Erythroblast (primary cell): ENCODE measurements at places on chromosomes 6 and 20.

DNA sequence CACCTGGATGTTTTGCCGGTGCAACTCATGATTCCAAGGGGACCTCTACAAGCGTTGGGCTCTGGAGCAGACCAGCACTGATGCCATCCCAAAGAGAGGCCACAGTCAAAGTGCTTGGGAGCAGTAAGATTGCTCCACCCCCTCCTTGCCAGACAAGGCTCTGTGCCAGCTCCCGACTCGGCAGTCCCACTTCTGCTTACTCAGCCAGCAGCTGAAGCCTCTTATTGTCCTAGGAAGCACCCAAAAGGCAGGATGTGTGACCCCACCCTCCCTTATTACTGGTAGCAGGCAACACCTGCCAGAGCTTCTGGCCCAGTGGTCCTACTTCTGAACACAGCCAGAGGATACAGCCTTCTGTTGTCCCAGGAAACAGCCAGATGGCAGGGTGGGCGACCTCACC is 614.2 kb downstream of the TENT5A start:
- DNase-seq: no peak

GRCh38 chr20:44358776-44359175 is 3.3 kb downstream of the HNF4A start:
- no peak for DNase-seq

DNA sequence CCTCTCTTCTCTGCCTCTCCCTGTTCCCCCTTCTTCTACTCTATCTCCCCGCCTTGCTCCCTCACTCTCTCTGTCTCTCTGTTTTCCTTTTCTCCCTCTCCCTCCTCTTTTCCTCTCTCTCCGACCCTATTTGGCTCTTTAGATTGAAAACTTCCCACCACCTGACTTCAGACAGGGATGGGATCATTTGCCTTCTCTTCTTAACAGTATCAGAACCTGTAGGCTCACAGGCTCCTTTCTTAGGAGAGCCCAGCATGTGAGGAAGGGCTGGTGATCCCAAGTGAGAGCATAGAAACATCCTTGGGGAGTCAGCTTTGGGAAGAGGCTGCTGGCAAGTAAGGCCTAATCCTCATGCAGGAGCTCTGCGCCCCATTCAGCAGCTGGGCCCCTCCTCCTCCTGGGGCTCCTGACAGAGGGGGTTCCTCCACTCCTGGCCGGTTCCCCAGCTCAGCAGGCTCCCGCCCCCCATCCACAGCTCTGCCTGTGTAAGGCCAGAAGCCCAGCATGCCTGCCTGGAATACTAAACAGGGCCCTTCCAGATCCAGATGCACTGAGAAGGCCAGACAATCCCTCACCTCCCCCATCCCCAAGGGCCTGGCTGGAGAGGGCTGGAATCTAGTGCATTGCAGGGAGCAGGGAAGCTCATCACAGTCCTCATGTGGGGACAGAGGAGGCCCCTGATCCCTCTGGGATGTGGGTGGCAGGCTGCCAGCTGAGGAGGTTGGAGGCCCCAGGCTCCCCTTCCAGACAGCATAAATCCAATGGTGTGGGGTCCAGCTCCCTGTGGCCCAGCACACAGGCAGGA is 93.4 kb downstream of the PTPRT start:
- DNase-seq: no peak

GRCh38 chr20:45920462-45921336 is 8.7 kb upstream of the PLTP start:
- DNase-seq: no peak

DNA sequence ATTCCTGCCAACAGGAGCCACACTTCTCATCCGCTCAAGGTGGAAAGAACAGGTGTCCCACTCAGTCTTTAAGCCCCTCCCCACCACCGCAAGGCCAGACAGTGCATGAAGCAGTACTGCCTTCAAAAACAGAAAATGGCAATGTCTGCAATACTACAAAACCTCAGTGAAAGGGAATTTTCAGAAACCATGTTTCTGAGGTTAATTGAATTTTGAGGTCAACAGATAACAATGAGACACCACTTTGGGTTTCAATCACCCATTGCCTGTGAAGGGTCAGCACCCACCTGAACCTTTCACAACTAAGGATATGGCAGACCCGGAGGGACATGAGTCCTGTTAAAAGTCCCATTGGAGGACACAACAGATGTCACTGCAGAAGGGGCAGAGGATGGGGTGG is 13.0 kb downstream of the ZC3H12D start:
- DNase-seq: no peak

DNA sequence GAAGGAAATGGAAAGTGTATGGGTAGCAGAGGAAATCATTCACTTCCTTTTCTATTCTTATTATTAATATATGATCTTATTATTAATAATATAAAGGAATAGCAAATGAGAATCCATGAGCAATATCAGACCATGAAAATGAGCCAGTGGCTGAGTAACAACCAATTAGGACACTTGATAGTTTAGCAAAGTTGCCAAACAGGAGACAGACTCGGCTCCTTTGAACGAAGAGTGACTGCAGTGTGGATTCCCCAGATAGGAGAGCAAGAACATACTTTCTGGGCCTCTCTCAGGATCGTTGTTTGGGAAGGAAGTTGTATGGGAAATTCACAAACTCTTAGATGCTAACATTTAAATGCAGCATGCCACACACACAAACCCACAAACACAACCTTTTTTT is 222.0 kb downstream of the KHDC1L start:
- DNase-seq: no peak

GRCh38 chr20:43667341-43668132 is 623 bp downstream of the MYBL2 start:
- DNase-seq: peak; percentile 93

GRCh38 chr20:8094850-8095249 is 37.2 kb upstream of the PLCB1 start:
- no peak for DNase-seq

DNA sequence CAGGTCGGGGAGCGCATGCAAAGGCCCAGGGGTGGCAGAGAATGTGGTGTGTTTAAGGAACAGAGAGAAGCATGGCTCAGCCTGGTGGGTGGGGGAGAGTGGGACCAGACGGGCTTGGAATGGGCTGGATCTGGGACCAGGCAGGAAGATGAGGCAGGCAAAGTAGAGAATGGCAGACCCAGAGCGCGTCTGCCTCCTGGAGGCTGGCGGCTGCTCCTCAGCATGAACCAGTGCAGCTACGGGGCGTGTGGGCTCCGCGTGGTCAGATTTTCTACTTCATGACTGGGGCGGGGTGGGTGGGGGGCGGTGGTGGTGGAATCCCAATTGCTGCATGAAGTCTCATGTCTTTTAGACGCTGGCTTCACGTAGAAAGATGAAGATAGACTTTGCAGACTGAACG is 135.6 kb downstream of the TFAP2C start:
- DNase-seq: no peak

GRCh38 chr6:99270826-99271225 is 78.6 kb downstream of the FAXC start:
- no peak for DNase-seq

DNA sequence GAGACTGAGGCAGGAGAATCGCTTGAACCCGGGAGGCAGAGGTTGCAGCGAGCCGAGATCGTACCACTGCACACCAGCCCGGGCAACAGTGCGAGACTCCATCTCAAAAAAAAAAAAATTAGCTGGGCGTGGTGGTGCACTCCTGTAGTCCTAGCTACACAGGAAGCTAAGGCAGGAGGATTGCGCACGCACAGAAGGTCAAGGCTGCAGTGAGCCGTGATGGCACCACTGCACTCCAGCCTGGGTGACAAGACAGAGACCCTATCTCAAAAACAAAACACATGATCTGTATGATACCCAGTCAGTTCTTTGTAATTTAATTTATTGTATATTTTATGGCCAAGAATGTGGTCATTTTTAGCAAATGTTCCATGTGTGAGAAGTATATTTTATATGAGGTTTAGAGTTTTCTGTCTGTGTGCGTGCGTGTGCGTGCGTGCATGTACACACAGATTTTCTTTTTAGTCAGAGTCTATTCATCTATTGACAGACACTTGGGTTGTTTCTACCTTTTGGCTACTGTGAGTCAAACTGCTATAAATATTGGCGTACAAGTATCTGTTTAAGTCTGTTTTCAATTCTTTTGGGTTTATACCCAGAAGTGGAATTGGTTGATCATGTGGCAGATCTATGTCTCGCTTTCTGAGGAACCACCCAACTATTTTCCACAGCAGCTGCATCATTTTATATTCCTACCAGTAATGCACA is 22.2 kb upstream of the MYL9 start:
- DNase-seq: no peak

DNA sequence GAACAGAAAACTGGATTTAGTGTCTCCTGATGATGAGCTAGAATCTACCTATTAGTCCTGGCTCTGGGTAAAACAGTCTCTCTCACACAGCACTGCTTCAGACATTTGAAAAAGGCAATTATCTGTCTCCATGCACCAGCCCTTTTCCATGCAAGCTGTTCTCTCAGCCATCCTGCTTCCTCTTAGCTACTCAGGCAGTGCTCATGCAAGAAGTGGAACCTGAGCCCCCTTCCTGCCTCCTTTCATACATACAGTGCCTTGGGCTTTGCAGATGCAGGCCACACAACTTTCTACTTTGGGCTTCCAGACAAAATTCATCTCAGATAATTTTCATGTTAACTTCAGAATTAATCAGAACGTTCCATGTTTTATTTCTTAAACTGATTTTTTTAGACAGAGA is 151.3 kb downstream of the RALGAPA2 start:
- no peak for DNase-seq

DNA sequence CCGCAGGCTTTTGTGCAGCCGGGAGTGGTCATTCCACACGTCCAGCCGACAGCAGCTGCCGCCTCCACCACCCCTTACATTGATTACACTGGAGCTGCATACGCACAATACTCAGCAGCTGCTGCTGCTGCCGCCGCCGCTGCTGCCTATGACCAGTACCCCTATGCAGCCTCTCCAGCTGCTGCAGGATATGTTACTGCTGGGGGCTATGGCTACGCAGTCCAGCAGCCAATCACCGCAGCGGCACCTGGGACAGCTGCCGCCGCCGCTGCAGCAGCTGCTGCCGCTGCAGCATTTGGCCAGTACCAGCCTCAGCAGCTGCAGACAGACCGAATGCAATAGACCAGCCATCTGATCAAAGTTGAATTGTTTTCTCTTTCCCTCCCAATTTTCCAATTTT is 10.6 kb downstream of the RBM24 start:
- DNase-seq: no peak

GRCh38 chr6:56695702-56696101 is 53.0 kb upstream of the DST start:
- no peak for DNase-seq

DNA sequence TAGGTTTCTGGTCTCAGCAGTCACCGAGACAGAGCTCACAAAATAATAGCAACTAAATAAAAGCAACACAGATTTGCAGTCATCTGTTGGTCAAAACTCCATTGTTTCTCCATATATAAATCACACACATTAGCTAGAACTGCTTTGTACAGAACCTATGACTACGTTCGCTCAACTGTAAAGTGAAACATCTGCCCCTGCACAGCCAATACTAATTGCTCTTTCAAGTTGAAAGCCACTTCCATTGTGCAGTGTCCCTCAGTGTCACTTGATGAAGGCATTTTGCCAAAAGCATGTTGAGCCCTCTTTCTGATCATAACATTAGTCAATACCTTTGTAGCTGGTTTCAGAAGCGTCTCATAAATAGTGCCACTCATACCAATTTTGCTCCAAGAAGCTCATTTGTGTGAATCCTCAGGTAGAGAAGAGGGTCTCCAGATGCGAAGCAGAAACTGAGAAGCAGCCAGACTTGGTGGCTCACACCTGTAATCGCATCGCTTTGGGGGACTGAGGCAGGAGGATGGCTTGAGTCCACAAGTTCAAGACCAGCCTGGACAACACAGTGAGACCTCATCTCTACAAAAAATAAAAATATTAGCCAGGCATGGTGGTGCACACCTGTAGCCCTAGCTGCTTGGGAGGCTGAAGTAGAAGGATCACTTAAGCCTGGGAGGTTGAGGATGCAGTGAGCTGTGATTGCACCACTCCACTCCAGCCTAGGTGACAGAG is 68.9 kb downstream of the PERP start:
- DNase-seq: no peak

DNA sequence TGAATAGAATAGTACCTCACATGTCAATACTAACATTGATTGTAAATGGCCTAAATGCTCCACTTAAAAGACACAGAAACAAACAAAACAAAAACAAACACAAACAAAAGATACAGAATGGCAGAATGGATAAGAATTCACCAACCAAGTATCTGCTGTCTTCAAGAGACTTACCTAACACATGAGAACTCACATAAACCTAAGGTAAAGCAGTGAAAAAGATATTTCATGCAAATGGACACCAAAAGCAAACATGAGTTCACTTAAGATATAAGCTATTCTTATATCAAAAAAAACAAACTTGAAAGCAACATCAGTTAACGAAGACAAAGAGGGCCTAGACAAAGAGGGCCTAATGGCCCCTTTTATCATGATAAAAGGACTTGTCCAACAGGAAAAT is 47.3 kb upstream of the ZNF133 start:
- DNase-seq: no peak

GRCh38 chr20:51353491-51353890 is 189.0 kb downstream of the NFATC2 start:
- no peak for DNase-seq

- DNase-seq: no peak
These were observed 60.7 kb downstream of the GRIK2 start for GRCh38 chr6:101454106-101454676.

- no peak for DNase-seq
These were observed 380.0 kb upstream of the FLRT3 start for GRCh38 chr20:14717134-14717999.
